ENCODE measurements at places on chromosomes 4 and X. TPM values are rescaled to one million over a fixed set of nuclear protein-coding genes. Genes with fewer than 3 reads are reported as not detected.
A peak's percentile ranks its signal among the peaks of the same experiment; 100 is the strongest.

DNA sequence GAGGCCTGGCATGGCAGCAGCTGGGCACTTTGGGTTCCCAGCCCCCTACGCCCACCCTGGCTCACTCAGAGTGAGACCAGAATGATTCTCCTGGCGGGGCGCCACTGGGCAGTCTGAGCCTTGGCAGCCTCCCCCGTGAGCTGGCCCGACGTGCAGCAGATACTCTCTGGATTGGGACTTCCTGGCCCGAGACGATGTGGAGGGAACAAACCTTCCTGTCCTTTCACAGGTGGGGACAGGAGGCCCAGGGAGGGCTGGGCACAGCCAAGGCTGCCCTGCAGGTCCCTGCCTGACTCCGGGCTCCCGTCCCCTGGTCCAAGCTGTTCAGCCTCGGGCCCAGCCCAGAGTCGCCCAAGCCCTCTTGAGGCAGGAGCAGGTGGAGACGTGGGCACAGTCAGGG is 17.9 kb upstream of the ADD1 start:
- no peak for DNase-seq

GRCh38 chr4:55447108-55447708 is 51.5 kb downstream of the TMEM165 start:
- DNase-seq, result no peak

DNA sequence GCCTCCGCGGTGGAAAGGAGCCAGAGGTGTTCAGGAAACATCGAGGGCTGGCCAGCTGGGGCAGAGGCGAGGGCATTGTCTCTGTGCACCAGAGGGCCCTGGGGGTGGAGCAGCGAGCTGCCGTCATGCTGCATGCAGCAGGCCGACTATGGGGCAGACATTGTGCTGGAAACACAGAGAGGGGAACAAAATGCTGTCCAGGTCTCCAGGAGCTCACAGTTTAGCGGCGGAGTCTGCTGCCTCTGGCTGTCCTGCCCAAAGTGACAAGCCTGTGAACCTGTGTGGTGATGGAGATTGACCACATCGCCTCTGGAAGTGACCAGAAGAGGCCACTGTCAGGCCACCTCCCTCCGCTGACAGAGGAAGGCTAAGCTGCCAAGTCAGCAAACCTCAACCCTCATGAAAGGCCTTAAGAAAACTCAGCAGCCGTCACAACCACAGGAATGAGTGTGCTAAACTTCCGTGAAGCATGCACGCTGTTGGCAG is 20.1 kb upstream of the SASH3 start:
- DNase-seq, result peak; percentile 84

DNA sequence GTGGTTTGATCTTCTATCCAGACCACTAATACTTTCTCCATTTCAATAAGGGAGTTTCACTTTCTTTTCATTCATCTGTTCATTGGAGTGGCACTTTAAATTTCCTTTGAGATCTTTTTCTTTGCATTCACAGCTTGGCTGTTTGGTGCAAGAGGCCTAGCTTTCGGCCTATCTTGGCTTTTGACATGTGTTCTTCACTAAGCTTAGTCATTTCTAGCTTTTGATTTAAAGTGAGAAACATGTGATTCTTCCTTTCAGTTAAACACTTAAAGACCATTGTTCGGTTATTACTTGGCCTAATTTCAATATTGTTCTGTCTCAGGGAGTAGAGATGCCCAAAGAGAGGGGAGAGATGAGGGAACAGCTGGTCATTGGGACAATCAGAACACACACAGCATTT is 24.3 kb downstream of the CXCL13 start:
- DNase-seq, result no peak

GRCh38 chr4:176837169-176837895 is 44.6 kb upstream of the VEGFC start:
- no peak for DNase-seq

GRCh38 chr4:184792950-184793555 is 32.7 kb downstream of the ACSL1 start:
- peak; percentile 91 for DNase-seq

- no peak for DNase-seq
Measured at GRCh38 chrX:120561634-120562568, 1.1 kb upstream of the CUL4B start.

RRH gene
- not detected for total RNA-seq

DNA sequence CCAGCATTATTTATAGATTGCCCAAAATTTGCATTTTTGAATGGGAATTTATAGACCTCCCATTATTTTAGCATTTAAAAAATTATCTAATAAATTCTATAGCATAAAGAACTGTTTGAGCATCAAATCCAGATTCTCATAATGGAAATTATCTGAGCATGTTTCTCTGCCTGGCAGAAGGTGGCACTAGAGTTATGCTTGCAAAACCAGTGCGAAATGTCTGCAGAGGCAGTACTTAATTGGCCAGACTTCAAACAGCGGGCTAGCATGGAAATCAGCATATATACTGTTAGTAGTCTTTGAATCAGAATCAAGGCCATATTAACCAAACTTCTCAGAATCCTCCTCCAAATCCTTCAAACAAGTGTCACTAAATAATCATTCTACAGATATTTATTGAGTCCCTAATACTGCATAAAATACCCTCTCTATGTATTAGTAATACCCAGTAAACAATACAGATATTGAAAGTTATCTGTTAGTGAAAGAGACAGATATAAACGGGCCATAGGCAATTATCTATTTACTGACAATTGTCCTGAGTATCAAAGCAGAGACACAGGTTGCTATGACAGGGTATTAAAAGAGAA is 78.7 kb upstream of the DCLK2 start:
- peak; percentile 89 for DNase-seq

DNA sequence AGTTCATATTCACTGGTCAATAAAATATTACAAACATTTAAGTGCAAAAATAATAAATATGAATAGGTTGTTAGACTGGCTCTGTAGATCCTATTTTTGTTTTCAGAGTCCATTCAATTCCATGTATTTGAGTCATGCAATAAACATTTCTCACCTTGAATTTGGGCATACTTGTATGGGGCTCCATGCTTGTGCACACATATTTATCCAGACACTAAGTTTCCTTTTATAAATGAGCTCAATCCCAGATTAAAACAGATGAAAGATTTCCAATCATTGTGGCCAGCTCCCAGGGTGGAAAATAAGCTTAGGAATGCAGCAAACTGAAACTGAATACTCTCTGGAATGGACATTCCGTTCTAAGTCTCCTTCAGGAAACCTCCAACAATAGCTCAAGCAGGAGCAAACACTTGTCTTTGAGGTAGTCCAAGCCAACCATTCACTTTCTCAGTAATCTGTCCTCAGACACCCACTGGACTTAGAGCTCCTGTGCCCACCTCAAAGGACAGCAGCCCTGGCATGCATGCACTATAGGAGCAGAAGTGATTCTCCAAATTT is 16.4 kb downstream of the DMD start:
- peak; percentile 46 for DNase-seq

PRR32 gene
- total RNA-seq, result not detected

DNA sequence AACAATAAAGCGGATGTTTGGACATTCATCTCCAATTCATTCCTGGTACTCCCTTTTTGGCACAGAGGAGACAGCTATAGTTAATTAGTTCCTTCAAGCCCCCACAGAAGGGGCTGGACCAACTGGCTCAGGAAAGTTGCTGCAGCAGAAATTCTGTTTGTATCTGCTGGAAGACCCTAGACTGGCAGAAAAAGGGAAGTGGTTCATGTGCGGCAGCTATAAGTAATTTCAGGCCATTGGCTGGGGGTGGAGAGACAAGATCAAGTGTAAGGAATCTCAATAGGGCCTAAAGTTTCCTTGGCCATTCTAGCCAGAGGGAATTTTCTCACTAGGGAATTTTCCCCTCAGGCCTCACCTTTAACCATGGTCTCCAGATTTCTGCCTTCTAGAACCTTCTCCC is 89.9 kb upstream of the DHX15 start:
- no peak for DNase-seq

- no peak for DNase-seq
Measured at GRCh38 chrX:34546366-34546765, 110.7 kb downstream of the TMEM47 start.

- no peak for DNase-seq
Measured at GRCh38 chr4:108042927-108043326, 53.2 kb downstream of the HADH start.

PSMD10 gene
- 80.8 TPM for total RNA-seq

DNA sequence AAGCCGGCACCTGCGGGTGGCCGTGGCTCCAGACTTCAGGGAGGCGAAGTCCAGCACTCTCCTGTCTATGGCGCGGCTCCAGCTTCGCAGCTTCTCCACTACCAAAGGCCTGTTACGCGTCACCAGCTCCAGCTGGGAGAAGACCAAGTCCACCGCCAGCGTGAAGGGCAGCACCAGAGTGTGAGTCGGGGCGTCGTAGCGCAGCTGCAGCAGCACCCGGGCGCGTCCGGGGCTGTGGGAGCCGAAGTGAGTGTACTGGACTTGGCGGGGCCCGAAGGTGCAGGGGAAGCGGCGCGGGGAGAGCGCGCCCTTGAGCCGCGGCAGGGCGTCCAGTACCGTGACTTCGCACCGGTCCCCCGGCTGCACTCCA is 444 bp downstream of the FREM3 start:
- no peak for DNase-seq

PABPC1L2A gene
- total RNA-seq, result not detected

DNA sequence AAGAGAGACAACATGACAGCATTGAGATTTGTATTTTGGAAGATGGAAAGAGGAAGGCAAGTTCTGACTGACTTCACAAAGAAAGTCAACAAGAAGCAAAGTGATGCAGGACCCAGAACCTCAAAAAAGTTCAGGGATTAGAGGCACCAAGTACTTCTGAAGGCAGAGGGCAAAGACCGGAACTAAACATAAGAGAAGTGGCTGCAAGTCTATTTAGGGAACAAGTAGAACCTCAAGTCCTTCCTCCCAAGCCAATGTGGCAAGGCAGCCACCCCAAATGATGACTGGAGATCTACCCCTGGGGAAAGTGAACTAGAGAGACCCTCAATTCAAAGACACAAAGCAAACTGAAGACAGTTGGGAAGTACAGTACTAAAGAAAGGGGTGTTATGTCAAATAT is 46.6 kb downstream of the SLC39A8 start:
- DNase-seq, result no peak

DNA sequence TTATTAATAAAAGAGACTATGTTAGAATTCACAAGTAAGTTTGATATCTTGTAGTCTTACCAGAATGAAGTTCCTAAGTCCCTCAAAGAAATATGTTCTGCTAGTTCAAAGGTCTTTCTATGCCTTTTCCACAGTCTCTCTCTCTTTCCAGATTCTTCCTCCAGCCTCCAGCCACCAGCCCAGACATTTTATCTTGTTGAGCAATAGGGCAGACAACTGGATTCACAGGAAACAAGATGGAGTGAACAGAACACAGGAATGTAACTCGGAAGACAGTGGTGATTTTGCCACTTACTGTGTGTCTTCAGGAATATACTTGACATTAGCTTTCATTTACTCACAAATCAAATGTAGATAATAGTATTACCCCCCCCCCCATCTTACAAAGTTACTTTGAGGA is 17.1 kb upstream of the CPEB2 start:
- DNase-seq, result no peak

CXCL8 gene
- total RNA-seq, result 2.4 TPM

GRCh38 chr4:75229806-75230570 is 284.2 kb downstream of the RCHY1 start:
- DNase-seq, result no peak

IL15 gene
- total RNA-seq, result 2.3 TPM

DNA sequence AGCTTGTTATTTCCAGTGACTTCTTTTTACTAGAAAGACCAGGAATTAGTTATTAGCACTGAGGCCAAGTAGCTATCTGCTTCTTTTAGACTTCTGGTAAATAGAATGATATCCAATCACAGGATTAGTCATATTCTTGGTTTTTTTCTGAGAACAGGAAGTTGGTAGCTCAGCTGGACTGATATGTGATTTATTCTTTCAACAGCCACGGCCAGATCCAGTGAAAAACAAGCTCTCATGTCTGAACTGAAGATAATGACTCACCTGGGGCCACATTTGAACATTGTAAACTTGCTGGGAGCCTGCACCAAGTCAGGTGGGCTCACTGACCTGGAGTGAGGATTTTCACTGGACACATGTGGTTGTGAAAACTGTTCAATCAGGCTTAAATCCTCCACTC is 48.6 kb downstream of the PDGFRA start:
- peak; percentile 83 for DNase-seq

TMPRSS11E gene
- not detected for total RNA-seq

DNA sequence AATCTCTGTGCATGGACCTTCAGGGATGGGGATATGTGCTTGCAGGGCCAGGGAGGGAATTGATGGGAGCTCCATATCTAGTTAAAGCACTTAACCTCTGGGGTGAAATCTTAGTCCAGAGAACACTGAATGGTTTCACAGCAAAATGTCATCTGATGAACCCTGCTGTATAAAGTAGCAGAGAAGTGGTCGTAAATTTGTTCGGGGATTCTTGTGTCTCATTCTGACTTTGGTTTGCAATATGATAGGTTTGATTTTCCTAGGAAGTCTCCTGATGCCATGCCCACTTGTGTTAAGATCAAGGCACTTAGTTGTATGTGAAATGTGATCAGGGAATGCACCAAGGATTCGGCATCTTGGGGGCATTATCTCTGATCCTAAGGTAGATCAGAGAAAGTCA is 96.9 kb downstream of the NHS start:
- DNase-seq, result no peak

TCEAL6 gene
- not detected for total RNA-seq

DNA sequence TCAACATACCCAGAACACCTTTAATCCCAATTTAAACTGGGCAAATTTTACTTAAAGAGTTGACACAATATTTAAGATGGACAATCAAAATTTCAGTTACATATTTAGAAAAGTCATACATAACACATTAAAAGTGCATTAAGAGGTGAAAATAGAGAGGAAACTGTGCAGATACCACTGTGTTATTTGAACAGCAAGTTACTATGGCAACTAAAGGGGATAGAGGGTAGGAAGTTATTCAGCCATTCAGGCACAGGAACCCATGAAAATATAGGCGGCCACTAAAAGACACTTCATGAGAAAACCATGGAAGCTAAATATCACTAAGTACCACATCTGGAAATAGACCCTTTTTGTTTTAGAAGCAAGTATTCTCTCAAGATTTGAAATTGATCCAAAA is 75.1 kb downstream of the PDGFC start:
- DNase-seq, result no peak

GRCh38 chr4:37760840-37761239 is 65.6 kb upstream of the PGM2 start:
- peak; percentile 37 for DNase-seq

- DNase-seq, result no peak
Measured at GRCh38 chr4:75429208-75429607, 85.0 kb downstream of the RCHY1 start.

DNA sequence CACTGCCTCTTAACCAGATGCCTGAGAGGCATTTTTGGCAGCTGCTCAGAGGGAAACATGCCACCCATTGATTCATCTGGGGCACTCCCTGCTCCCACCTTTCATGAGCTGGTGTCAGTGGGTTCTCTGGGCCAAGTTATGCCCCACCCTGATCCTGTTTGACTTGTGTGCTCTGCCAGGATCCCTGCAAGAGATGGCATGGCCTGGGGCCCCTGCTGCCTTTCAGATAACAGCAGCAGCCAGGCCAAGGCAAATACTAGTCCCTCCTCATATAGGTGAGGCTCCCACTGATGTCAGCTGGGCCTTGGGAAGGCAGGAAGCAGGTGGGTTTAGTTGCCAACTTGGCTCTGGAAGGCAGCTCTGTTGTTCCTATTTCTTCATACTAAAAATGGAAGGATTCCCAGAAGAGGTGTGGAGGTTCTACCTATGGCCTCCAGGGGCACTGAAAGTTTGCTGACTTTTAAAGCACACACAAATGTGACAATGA is 192.9 kb upstream of the RBPJ start:
- DNase-seq, result peak; percentile 27

PCDH7 gene
- 172 TPM for total RNA-seq
